Natural killer cell (primary cell): ENCODE measurements at places on chromosomes 1 and 21.

DNA sequence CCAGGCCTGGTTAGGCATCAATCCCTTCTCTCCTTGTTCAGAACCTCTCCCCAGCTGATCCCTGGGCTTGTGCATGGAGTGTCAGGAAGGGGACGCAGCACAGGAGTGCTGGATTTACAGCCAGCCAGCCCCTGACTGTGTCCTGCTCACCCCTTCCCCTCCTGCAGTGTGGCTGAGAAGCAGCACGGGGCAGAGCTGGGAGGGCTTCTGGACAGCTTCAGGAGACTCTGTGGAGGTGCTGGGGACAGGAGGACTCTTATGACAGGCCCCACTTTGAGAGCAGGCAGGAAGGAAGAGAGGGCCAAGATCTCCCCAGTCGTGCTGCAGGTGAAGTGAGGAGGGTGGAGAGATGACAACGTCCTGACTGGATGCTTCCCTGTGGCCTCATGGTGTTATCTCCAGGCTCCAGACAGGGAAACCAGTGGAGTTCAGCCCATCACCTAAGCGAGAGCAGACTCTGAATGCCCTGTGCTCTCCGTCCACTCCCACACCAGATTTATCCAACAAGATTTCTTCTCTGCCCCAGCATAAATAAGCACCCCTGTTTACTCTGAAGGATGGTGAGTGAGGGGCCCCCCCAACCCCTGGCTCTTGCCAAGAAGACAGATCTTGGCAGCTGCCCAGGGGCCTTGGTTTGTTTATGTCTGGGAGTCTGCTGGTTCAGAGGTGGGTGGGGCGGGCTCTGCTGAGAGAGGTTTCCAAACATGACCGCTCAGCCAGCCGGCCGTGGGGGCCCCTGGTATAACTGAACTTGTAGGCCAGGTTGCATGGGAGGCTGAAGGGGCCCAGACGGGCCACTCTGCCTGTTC lies 21.3 kb downstream of the TMCC2 start:
- DNase-seq, result no peak

DNA sequence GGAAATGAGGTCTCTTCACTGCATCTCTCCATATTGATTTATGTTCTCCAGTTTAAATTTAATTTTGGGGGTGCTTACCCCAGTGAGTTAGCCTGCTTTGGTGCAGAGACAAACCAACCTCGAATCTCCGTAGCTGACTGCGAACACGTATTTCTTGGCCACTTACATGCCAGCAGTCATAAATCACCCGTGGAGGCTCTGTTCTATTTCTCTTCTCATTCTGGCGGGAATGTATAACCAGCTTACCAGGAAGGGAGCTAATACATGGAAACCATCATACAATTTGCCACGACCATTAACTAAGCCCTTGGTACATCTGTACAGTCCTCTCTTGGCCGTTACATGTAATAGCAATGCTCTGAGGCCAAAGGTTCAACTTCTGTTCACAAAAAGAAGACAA lies 148.0 kb downstream of the PLA2G4A start:
- no peak for DNase-seq

DNA sequence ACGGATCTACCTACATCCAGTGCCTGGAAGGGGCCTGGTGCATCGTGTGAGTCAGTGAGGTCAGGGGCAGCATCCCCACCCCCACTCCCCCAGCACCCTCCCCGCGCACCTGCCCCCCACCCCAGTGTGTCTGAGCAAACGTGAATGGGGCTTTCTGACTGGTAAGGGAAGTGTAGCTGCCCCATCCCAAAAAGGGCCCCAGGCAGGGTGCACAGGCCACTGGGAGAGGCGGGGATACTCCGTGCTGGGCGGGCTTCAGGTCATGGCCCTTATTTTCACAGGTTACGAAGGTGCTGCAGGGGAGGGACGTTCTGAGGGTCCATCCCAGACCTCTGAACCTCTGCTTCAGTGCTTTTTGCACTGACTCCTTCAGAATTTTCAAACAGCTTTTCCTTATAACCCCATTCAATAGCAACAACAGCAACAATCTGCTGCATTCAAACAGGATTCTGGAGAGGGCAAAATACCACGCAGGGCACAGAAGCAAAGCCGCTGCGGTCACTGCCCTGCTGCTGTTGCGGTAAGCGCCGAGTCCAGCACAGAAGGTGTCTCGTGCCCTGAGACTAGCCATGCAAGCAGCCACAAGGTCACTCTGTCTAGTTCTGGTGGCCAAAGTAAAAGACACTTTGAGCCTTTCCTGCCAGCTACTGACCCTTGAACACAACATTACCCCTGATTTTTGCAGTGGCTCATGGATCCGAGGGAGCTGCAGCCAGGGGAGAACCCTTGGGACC lies 10.3 kb downstream of the TTC34 start:
- DNase-seq, result peak; percentile 7

DNA sequence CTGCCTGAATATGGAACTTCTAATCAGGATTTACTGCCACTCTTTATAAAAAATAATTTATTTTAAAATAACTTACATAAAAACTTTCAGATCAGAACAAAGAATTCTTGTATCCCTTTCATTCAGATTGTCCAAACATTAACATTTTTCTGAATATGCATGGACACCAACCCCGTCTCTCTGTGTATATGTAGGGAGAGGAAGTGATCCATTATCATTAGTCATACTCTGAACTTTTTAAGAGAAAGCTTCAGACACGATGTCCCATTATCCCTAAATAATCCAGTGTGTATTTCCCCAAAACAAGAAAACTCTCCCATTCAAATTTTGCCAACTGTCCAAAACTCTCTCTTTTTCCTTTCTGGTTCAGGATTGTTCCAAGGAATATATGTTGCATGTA lies 122.3 kb upstream of the CXADR start:
- no peak for DNase-seq

GRCh38 chr1:191152776-191153175 lies 675.1 kb upstream of the BRINP3 start:
- DNase-seq, result no peak

- no peak for DNase-seq
Observed at GRCh38 chr1:31102501-31102950, 37.0 kb upstream of the PUM1 start.

GRCh38 chr21:15604413-15604812 lies 125.4 kb upstream of the USP25 start:
- DNase-seq, result no peak

DNA sequence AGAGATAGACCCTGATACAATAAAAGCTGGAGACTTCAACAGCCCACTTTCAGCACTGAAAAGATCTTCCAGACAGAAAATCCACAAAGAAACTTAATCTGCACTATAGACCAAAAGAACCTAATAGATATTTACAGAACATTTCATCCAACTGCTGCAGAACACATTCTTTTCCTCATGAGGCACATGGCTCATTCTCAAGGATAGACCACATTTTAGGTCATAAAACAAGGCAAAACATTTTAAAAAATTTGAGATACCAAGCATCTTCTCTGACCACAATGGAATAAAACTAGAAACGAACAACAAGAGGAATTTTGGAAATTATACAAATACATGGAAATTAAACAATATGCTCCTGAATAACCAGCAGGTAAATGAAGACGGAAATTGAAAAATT lies 15.0 kb upstream of the IL20 start:
- DNase-seq, result no peak

- DNase-seq, result no peak
Observed at GRCh38 chr1:234862360-234862943, 252.5 kb upstream of the IRF2BP2 start.

GRCh38 chr1:1889090-1889750 lies 1.7 kb downstream of the GNB1 start:
- DNase-seq, result no peak

- DNase-seq, result no peak
Observed at GRCh38 chr1:71785450-71785849, 496.9 kb downstream of the NEGR1 start.

GRCh38 chr1:236033336-236033735 lies 31.6 kb downstream of the NID1 start:
- DNase-seq, result no peak

GRCh38 chr1:24923485-24924113 lies 6.5 kb downstream of the RUNX3 start:
- peak; percentile 72 for DNase-seq

- no peak for DNase-seq
Observed at GRCh38 chr1:166153525-166154314, 13.1 kb downstream of the FAM78B start.

DNA sequence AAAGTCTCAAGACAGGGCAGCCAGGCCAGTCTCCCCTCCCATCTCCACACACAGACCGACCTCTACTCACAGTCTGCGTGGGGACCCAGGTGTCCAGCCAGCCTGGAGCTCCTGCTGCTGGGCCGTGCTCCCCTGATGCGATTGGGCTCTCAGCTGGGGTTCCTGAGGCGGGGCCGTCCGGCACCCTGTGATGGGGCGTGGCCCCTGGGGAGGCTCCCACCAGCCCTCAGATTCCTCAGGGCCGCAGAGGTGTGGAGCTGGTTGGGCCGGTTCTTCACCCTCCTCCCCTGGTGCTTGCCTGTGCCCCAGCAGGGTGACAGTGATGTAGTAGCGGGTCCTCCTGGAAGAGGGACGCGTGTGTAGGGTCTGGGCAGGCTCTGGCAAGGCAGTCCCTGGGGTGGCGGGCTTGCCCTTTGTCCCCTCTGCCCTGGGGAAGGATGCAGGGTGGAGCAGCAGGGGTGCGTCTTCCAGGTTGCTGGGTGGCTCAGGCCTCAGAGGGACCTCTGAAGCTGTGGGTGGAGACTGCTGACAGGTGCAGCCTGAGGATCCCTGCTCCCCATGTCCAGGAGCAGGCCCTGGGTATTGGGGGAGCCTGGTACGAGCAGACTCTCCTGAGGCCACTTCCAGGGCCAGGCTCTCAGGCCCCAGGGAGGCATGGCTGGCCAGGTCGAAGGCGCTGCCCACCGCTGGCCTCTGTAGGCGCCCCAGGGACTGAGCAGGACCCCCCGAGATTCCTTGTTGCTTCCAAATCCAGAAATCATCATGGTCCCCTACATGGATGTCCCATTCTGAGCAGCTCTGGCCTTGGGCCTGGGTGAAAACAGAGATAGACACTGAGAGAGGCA lies at the start of gene CRYBG2:
Gene CRYBG2, minus strand, starts transcription at position 155 of the 845 bp plus-strand sequence. CDS start 7,473 bp downstream, outside the sequence.
- no peak for DNase-seq

- no peak for DNase-seq
Observed at GRCh38 chr1:51316113-51316845, 14.1 kb downstream of the TTC39A start.

GRCh38 chr21:39347537-39347936 lies 1.4 kb downstream of the HMGN1 start:
- peak; percentile 20 for DNase-seq

- DNase-seq, result no peak
Observed at GRCh38 chr1:183416850-183417771, 1.1 kb downstream of the NMNAT2 start.

- DNase-seq, result peak; percentile 47
Observed at GRCh38 chr1:234849832-234850231, 239.9 kb upstream of the IRF2BP2 start.

DNA sequence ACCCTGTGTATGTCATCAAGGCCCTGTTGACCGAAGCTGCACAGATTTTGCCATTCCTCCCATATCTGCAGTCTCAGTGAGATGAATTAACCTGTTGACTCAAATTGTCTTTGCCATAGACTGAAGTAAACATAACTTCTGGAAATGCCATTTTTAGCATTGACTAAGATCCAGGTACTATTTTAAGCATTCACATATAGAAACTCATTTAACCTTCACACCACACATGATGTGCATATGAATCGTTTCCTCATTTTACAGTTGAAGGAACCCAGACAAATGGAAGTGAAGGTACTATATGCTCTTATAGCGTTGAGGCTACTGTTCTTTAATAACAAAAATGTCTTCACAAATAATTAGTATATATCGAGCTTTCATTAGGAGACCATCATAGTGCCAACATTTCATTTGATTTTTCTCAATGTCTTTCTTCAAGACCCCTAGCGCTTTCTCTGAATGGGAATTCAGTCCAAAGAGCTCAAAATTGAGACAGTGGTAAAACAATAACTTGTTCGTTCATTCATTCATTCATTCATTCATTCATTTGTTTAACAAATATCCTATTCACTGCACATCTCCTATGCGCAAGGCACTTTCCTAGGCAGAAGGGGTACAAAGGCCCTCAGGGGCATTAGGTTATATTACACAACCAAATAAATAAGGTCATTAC lies 444.7 kb downstream of the ADGRL2 start:
- DNase-seq, result no peak

GRCh38 chr1:203252678-203253077 lies 23.2 kb upstream of the CHIT1 start:
- DNase-seq, result no peak

DNA sequence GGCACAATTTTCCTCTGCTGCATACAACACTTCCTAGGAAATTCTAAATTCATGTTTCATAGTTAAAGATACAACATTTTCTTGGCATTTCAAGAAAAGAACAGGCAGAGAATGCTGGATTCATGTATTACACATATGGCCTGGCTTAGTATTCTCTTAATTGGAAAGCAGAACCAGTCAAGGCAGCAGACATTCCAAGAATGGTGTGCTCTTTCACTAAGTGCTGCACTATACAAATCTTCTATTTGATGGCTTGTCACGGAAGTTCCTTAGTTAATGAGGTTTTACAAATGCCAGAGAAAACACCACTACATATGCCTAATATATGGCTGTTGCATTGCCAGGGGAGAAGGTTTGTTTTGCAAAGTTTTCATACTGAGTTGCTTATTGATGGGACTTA lies 80.8 kb upstream of the DYNLT5 start:
- no peak for DNase-seq

GRCh38 chr1:201778279-201779065 lies 50.5 kb upstream of the IPO9 start:
- no peak for DNase-seq

DNA sequence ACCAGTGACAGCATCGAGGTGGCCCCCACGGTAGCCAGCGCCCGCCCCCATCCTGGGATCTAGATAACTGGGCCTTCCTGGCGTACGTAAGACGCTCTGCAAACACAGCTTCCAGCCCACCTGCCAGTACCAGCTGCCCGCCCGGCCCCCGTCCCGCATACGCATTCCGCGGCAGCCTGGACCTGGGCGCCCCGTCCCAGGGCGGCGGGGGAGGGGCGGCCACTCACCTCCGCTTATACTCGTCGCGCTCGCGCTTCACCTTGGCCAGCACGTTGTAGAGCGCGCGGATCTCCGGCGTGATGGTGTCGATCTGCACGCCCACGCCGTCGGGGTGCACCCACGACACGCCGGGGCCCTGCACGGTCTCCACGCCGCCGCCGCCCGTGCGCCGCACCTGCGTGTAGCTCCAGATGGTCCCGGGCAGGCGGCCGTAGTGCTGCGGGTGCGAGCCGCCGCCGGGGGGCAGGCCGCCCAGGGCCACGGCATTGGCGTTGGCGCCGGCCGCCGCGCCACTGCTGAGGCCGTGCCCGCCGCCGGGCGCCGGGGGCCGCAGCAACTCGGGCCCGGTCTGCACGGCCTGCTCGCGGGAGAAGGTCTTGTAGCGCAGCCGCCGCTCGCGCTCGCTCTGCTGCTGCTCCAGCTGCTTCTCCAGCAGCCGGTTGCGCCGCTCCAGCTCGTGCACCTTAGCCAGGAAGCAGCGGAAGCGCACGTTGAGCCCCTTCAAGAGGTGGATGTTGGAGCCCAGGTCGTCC lies 859 bp downstream of the IFFO2 start:
- peak; percentile 77 for DNase-seq

DNA sequence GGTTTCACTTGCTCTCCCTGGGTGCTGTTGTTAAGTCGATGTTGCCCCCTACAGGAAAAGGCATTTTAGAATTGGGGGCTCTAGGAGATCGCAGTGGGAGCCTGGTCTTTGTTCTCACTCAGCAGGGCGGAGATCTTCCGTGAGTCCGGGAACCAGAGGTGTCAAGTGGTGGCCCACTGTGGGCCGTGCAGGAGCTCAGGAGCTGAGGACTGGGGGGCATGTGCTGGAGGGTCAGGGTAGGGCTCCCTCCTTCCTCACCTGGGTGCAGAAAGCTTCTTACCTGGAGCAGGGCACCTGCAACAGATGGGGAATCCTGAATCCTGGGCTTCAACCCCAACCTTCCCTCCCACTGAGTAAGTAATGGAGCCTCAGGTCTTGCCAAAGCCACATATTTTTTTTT lies 392.7 kb downstream of the NPHP4 start:
- DNase-seq, result no peak
